Right lung (tissue), 10 donors: ENCODE measurements at places on chromosomes 6 and 20.

DNA sequence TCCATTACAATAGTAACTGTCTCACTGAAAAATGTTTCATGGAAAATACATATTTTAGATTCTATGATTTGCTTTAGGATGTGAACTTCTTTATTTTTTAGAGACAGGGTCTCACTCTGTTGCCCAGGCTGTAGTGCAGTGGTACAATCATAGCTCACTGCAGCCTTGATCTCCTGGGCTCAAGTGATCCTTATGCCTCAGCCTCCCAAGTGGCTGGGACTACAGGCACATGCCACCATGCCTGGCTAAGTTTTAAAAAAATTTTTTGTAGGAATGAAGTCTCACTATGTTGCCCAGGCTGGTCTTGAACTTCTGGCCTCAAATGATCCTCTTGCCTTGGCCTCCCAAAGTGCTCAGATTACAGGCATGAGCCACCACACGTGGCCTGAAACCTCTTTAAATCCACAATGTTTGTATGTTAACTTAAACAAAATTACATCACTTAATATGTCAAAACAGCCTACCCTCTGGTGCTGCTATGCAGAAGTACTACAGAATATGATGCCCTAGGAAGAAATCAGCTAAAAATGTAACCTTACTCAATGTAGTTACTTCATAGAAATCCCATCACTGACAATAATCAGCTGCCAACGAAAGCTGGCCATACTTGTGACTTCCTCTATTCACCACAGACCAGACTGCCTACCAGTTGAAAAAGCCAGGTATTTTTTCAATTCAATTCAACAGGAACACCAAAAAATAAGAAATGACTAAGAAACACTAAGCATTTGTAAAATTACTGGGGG is 17.6 kb downstream of the EEF1A1 start:
- no peak for DNase-seq

GRCh38 chr6:55822815-55823214 is 52.6 kb downstream of the BMP5 start:
- DNase-seq: no peak

- DNase-seq: no peak
These were observed 222.4 kb downstream of the CD83 start for GRCh38 chr6:14339711-14340584.

DNA sequence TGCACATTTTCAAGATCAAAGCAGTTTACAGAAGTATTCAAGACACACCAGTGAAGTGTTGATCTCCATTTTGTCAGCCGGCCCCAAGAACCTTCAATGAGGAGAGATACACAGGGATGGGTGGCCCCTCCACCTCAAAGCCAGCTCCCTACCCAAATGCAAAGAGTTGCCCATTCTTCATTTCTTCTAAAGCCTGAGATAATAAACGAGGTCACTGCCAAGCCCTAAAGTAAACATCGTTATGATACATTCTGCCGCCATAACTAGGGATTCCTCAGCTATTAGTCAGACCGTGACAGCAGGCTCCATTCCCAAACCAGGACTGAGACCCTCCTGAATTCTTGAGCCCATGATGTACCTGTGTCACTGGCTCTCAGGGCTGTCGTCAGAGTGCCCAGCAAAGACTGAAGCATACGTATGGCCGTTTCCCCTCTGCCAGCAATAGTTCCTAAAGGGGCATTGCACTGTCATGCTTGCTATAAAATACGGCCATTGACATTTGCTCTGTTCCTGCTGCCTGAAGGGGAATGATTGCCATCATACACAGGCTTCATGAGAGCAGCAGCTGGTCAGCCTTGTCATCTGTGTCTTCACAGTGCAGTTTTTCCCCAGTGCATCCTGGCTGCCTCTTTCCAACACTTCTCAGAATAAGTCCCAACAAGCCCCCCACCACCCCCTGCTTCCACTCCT is 41.7 kb downstream of the ISM1 start:
- no peak for DNase-seq

DNA sequence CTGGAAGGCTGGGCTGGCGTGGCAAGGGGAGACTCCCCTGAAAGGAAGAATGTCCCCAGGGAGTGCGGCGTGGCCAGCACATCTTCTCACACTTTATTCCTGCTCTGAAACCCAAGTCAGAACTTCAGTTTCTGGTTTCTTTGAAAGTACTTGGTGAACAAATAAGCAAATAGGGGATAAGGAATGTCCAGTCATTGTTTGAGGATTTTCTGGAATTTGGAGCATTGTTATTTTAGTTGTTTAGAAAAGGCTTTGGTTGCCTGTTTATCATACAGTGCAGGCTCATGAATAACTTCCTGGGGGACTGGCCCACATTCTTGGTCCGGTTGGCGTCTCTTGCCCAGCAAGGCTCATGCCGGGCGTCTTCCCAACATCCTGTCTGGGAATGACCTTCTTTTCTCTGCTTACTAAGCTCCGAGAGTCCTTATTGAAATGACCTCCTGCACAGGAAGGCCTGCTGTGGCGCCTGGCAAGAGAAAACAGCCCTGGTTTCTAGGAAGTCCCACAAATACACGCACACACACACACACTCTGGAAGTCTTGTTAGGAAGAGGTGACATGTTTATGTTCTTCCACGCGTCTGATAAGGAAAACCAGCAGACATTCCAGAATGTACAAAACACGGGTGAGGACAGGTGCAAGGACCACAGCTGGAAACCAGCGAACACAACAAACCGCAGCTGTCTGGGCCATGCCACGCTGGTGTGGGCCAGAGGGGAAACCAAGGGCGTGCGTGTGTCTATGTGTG is 71.9 kb downstream of the TMEM170B start:
- DNase-seq: no peak

DNA sequence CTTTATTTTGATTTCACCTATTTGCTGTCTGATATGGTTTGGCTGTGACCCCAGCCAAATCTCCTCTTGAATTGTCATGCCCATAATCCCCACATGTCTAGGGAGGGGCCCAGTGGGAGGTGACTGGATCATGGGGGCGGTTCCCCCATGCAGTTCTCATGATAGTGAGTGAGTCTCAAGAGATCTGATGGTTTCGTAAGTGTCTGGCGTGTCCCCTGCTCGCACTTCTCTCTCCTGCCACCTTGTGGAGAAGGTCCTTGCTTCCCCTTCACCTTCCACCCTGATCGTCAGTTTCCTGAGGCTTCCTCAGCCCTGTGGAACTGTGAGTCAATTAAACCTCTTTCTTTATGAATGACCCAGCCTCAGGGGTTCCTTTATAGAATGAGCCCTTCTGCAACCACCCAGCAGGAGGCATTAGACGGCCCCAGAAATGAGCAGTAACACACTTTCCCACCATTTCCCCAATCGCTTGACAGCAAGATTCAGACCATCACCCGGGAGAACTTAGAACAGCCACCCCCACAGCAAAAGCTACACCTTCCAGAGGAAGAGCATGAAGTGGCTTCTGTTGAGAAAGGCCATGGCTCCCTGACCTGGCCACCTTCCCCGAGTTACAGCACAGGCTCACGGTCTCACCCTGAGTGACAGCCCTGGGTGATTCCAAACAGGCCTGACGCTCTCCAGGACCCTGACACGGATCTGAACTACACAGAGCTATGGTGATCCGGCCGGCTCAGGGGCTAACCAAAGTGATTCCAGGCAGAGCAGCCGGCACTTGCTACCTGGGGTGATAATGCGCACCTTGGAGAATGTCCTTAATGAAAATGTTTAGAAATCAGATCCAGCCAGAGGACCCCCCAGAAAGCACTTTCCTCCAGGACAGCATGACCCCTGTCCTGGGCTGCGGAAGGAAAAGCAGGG is 131.2 kb upstream of the CDH4 start:
- DNase-seq: peak; percentile 36

DNA sequence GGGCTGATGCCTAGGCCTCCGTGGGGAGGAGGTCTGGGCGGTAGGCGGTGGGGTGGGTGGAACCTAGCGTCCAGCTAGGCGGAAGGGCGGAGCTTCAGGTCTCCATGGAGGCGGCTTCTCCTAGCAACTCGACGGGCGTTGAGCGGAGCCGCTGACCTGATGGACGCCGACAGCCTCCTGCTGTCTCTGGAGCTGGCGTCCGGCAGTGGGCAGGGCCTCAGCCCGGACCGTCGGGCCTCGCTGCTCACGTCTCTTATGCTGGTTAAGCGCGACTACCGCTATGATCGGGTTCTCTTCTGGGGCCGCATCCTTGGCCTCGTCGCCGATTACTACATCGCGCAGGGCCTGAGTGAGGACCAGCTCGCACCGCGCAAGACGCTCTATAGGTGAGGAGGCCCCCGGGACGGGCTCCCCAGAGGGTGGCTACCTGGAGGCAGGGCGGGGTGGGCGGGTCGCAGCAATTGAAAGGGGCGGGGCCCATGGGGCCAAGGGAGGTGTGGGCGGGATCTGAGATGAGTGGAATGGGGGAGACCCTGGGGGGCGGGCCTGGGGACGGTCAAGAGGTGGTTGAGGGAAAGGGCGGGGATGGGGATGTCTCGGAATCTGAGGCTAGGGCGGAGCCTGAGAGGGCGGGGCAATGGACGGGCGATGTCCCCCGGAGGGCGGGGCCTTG is at the start of gene RSPH9:
Gene RSPH9 (plus strand): TSS at position 97 of the 673 bp plus-strand sequence. CDS start 63 bp downstream, at position 160.
- DNase-seq: peak; percentile 67

DNA sequence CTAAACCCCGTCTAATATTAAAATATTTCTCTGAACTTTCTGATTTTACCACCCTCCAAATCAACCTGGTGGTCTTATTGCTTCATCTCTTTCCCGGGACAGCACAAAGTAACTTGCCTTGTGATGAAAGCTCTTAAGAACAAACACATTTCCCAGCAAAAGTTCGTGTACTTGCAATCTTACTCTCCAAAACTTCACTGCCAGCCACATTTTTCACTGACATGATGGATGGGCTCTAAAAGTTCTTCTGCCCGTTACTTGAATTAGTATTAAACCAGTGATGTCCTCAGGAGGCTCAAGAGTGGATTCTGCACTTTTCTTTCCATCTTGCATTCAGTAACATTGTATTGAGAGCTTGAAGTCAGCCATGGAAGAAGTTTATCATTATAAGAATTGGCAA is 731.6 kb upstream of the GJE1 start:
- DNase-seq: no peak

- no peak for DNase-seq
These were observed 21.2 kb downstream of the RSPH3 start for GRCh38 chr6:158978757-158979156.

GRCh38 chr20:19440660-19441527 is 228.5 kb downstream of the SLC24A3 start:
- DNase-seq: no peak

DNA sequence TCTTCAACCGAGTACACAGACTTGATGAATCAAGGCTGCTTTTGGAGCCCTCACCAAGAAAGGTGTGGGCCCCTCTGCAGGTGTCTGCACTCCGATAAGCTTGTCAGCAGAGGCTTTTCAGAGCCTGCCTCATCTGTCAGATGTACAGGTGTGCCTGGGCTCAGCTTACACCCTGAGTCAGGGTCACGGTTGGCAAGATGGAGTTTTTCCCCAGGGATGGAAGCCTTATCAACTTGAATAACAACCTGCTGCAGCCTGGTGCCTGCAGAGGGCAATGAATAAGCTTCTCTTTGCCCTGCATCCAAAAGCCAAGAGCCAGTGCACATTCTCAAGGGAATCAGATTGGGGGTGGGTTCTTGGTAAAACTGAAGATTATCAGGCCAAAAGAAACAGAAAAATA is 427.1 kb downstream of the CD83 start:
- DNase-seq: no peak

DNA sequence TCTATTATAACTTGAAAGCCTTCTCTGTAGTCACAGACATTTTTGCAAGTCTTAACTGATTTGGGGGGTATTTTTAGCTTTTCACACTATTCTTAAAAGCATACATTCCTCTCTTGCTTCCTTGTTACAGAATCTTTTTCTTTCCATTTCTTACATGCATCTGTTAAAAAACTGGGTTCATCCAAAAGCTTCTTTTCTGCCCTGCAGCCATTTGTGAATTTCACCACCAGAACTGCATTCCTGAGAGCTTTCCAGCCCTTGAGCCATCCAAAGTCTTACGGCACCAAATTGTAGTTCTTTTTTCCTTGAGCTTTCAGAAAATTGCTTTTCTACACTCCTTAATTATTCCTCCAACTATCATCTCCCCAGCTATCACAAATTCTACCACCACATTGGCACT is 19.7 kb upstream of the GSTA4 start:
- peak; percentile 10 for DNase-seq
